ENCODE measurements at places on chromosomes 5 and 9.

- peak; percentile 83 for DNase-seq
Measured at GRCh38 chr5:66322786-66323528, 178.9 kb downstream of the SREK1 start.

- no peak for DNase-seq
Measured at GRCh38 chr5:101080462-101081240, 177.6 kb upstream of the ST8SIA4 start.

DNA sequence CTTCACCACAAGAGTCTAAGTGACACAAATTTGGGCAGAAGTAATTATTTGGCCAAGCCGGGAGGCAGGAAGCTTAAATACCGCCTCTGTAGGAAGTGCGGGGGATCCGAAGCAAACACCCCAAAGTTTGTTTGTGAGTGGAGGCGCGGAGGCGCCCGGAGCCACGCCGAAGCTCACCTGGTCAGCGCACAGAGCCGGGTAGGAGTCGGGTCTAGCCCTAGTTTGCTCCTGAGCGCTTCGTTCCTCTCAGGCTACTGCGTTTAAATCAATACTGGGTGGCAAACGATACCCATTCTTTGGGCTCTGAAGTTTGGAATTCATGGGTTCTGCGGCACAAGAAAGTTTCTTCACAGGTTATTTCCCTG is 855 bp downstream of the MCC start:
- peak; percentile 23 for DNase-seq

- peak; percentile 28 for DNase-seq
Measured at GRCh38 chr5:43000111-43000840, 39.8 kb downstream of the ANXA2R start.

DNA sequence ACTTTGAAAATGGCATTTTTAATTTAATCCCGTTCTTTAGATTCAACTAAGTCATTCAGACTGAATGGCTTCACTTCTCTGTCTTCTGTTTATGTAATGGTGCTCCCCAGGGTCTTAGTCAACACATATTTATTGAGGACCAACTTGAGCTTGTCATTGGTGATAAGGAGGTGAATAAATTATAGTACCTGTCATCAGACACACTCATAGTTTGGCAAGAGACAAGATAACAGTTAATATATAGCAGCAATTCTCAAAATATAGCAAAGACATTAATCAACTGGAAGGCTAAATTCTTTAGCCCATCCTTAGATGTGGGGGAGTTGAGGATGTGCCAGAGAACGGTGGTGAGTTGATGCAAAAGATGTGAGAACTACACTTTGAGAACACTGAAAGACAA is 78.4 kb downstream of the MACIR start:
- DNase-seq, result no peak

DNA sequence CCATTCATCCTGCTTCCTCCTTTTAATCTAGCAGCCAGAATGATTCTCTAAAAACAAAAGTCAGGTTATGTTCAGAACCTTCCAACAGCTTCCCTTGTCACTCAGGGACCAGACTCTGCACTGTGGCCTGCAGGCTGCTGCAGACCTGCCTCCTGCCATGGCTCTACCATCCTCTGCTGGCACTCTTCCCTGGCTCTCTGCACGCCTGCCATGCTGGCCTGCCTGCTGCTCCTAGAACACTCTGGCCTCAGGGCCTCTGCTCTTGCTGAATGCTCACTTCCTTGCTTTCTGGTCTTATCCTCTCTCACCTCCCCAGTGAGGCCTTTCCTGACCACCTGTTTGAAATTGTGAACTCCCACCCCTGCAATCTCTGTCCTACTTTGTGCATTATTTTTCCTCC is 149.4 kb downstream of the CD180 start:
- DNase-seq, result no peak

All from NCI-H524 (cell line).